ENCODE measurements at places on chromosomes 1 and 21.

DNA sequence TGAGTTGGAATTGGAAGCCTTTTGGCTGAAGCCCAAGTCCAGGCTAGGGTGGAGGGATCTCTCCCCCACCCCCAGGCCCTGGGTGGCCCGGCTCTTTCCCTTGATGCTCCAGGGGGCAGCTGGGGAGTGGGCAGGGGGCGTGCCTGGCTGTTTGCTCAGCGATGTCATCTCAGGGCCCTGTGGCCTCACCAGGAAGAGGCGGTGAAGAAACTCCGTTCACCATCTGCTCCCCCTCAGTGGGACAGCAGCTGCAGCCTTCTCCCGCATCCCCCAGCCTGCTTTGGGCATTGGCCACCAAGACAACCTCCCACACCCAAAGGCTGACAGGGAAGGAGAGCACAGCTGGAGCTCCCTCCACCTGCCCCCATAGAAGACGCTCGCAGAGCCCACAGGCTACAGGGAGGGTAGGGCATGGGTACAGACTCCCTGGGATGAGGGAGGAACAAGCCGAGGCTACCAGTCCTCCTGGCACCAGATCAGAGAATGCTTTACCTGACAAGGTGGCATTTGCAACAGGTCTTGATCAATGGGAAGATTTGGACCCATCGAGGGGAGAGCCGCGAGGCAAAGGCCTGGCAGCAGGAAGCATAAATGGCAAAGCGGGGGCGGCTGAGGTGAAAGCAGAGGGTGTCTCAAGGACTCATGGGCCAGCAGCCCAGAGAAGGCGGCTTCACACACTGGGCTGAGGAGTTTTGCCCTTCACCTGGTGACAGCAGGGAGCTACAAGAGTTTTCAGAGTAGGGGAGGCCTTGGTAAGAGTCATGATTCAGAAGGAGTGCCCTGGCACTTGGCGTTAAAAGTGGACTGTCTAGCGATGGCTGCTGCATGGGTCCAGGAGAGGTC is 6.5 kb upstream of the GUCA2A start:
- DNase-seq, result no peak

DNA sequence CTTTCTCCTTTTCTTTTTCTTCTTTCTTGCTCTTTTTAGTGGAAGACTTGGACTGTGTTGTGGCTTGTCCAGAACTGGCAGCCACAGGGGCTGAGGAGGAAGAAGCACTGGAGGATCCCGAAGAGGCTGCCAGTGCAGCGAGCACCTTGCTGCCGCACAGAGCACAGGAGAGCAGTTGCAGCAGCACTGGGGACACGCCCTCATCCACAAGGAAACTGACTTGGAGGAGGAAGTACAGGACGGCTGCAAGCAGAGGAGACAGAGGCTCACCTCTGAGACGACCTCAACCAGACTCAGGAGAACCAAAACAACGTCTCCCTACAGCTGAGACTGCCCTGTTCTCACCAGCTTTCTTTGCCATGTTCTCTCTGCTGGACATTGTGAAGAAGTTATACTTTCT is 88.9 kb downstream of the UBR4 start:
- DNase-seq, result no peak

- no peak for DNase-seq
Observed at GRCh38 chr1:99964806-99965205, 5.0 kb upstream of the SLC35A3 start.

DNA sequence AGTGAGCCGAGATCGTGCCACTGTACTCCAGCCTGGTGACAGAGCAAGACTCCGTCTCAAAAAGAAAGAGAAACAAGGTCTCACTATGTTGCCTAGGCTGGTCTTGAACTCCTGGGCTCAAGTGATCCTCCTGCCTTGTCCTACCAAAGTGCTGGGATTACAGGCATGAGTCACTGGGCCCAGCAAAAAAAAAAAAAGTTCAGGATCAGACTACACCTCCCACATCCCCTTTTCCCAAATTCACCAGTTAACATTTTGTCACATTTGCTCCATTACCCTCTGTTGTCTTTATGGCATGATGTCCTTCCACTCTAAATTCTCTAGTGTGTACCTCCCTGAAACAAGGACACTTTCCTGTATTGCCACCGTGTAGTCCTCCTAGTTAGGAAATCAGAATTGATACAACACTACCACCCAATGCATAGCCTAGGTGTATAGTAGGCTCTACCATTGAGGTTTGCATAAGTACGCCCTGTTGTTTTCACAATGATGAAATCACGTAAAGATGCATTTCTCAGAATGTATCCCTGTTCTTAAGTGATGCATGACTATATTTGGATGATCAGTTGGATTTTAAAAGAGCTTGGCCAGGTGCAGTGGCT is 10.7 kb downstream of the SPEN start:
- no peak for DNase-seq

GRCh38 chr1:54240741-54241335 is 40.9 kb downstream of the MRPL37 start:
- DNase-seq, result no peak

- no peak for DNase-seq
Observed at GRCh38 chr1:172069534-172069933, 228.2 kb downstream of the DNM3 start.

- DNase-seq, result no peak
Observed at GRCh38 chr1:205259324-205259832, 31.6 kb downstream of the TMCC2 start.

DNA sequence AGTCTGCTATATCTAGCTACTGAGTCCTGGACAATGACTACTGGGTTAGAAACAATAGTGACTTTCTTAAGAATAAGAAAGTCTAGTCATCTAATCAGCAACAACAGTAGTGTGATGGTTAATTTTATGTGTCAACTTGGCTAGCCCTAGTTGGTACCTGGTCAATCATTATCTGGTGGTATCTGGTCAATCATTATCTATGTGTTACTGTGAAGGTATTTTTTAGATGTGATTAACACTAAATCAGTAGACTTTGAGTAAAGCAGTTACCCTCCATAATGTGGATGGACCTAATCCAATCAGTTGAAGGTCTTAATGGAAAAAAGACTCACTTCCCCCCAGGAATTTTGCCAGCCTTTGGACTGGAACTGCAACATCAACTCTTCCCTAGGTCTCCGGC is 312.6 kb downstream of the SIPA1L2 start:
- DNase-seq, result no peak

All from PC-3 (cell line).